ENCODE measurements at places on chromosomes 1 and 21.
A peak's percentile ranks its signal among the peaks of the same experiment; 100 is the strongest.

DNA sequence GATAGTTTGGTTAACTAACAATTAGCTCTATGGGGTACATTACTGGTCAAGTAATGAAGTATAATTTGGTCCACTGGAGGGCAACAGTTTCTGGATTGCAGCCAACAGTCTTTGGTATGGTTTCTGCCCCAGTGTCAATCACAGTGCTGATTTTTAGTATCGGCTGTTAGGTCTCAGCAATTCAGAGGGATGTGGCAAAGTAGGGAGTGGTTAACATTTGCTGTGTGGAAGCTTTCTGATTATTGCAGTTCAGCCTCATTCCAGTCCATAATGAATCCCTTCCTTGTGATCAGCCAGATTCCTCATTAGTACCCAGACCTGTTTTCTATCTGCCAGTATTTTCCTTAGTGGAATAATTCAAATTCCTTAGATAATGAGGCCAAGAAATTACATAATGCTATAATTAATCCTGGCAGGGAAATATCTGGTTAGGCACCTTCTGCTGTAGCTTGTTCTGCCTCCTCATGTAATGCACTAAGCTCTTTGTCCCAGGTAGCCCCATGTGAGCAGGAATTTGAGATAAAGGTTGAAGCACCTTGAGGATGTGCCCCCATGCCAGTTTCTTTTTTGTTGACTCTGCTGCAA is 14.0 kb downstream of the F3 start:
- H3K36me3 ChIP-seq: no peaks in the 10 kb centered on the region
- no peak for DNase-seq
- no peaks in the 10 kb centered on the region for H3K4me1 ChIP-seq
- H3K27ac ChIP-seq: no peak overlapping the region

DNA sequence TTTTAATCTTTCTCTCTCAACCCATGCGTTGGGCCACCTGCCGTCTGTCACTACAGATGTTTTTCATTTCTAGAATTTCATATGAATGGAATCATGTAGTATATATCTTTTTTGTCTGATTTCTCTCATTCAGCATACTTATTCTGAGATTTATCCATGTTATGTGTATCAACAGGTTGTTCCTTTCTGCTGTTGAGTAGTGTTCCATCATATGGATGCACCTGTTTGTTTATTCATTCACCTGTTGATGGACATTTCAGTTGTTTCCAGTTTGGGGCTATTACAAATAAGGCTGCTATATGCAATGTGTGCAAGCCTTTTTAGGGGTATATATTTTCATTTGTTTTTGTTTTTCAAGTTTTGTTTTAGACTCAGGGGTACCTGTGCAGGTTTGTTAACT is 9.4 kb upstream of the SLC41A1 start:
- no peaks in the 10 kb centered on the region for H3K27me3 ChIP-seq
- H3K4me3 ChIP-seq: no peak overlapping the region

DNA sequence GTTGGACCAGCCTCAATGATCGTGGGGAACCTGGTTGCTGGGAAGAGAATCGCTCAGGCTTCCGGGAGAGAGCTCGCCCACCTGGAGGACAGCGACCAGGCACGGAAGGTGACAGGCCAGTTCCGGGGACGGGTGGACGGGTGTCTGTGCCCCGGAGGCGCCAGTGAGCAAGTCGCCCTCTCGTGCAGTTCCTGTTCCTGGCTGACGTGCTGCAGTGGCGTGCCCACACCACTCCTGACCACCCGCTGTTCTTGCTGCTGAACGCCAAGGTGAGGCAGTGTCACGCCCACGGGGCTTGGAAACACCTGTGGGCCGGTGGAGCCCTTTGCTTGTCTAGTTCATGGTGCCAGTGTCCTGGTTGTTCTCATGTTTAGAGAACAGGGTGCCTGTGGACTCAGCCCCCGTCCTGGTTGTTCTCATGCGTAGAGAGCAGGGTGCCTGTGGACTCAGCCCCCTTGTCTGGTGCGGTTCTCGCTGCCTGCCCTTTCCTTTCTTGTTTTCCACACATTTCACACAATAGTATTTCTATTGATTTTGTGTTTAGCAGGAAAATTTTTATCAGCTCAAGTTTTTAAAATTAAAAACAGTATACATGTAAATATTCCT is 53.1 kb downstream of the S100B start:
- H3K27ac ChIP-seq: peak overlapping the region; percentile 76
- H3K4me1 ChIP-seq: peaks cover 41% of the 10 kb centered on the region
- H3K4me3 ChIP-seq: peak overlapping the region; percentile 60
- H3K27me3 ChIP-seq: no peaks in the 10 kb centered on the region
- peaks cover 16% of the 10 kb centered on the region for H3K36me3 ChIP-seq
- DNase-seq: peak; percentile 65

DNA sequence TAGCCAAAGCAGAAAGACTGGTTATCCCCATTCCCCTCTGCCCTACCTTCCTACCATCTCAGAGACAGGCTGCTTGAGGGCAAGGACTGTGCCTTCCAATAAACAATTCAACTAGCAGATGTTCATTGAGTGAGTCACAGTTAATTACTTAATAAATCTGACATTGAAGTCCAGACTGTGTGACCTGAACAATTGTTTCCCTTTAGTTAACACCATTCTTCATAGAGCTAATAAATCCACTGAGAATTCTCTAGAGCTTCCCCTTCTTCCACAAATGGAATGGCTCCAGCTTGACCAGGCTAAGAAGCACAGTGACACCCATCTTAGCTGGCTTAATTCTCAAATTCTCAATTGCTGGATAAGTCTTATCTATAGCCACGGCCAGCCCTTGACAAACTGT is 61.9 kb upstream of the GJA5 start:
- H3K4me3 ChIP-seq: no peak overlapping the region
- H3K4me1 ChIP-seq: no peaks in the 10 kb centered on the region
- no peak overlapping the region for H3K27ac ChIP-seq
- no peaks in the 10 kb centered on the region for H3K36me3 ChIP-seq
- no peak for DNase-seq
- no peaks in the 10 kb centered on the region for H3K27me3 ChIP-seq

DNA sequence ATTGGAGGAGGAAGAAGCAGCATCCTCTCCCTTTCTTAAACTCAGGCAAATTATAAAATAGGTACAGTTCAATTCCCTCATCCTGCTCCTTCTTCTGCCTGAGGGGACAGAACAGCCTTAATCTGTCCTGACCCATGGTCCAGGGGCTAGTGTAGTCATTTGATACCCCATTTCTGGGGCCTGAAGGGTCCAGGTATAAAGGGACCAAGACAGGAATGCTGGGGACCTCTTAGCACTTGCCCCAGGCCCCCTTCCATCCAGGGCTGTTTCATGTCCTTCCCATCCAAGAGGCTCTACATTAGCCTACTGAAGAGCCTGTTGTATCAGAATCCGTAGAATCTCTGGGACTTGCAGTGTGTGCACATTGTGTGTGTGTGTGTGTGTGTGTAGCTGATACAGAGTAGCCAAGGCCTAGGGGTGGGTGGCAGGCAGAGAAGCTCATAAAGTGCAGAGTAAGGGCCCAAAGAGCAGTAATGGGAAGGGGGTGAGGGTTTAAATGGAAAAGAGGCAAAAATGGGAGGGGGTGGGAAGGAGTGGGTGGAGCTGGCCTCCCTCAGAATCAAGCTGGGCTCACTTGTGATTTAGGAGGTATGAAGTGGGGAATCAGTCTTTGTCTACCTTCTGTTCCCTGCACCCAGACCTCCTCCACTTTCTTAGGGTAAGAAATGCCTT is 32.4 kb downstream of the RUNX1 start:
- no peaks in the 10 kb centered on the region for H3K27me3 ChIP-seq
- H3K27ac ChIP-seq: no peak overlapping the region
- peaks cover 87% of the 10 kb centered on the region for H3K4me1 ChIP-seq
- no peak for DNase-seq

DNA sequence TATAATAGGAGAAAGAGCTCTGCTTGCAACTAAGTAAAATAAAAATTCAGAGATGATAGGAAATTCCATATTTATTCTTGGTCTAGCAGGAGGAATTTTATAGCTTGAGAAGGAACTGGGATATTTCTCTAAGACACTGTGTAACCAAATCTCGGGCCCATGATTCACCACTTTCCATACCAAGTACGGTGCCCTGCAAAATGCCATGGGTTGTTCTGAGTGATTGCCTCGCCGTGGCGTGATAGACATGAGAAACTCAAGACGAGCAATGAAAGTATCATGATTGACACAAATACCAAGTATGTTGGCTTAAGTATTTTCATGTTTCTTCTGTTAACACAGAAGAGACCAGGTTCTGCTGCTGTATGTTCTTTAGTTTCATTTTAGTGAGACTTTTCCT is 167.2 kb downstream of the LMO4 start:
- H3K27me3 ChIP-seq: no peaks in the 10 kb centered on the region
- no peak for DNase-seq
- no peaks in the 10 kb centered on the region for H3K4me1 ChIP-seq
- H3K4me3 ChIP-seq: no peak overlapping the region

DNA sequence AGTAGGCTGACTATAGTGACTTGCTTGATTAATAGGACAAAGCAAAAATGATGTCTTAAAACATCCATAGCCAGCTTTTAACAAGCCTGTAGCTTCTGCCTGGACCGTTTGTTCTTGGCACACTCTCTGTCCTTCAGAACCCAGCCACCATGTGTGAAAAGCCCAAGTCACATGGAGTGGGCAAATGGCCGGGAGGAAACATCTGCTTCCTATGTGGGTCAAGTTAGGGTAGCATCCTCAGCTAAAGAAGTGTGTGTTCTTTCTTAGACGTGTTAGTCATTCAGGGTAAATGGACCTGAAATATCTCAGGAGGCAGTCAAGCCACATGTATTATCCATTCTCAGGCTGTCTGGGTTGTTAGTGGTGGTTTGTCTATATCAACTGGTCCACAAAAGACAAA is 23.4 kb downstream of the RD3 start:
- no peaks in the 10 kb centered on the region for H3K4me1 ChIP-seq
- DNase-seq: no peak
- H3K27ac ChIP-seq: no peak overlapping the region
- H3K27me3 ChIP-seq: peaks cover 2% of the 10 kb centered on the region

DNA sequence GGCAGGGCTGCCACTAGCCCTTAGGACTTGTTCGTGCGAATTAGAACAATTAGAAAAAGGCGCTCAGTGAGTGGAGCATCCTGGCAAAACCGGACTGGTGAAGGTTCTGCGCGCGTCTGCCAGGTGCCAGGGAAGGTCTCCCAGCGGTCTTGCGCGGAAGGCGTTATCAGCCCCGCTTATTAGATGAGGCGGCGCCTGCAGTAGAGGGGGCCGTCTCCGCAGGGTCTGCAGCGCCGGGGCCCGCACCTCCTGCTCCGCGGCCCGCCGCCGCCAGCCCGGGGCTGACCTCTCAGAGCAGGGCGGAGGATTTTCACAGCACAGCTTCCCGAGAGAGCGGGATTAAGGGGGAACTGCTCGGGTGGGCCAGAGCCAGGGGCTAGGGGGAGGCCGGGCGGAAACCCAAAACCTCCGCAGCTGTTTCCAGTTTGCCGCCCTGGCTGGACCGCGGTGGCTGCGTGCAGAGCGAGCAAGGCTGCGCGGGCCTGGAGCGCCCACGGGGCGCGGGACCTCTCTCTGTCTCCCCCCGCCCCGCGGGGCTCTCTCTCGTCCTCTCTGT is 155.2 kb downstream of the FOXD2 start:
- H3K36me3 ChIP-seq: no peaks in the 10 kb centered on the region
- peaks cover 17% of the 10 kb centered on the region for H3K27me3 ChIP-seq
- DNase-seq: no peak
- H3K4me3 ChIP-seq: no peak overlapping the region
- no peak overlapping the region for H3K27ac ChIP-seq
- no peaks in the 10 kb centered on the region for H3K4me1 ChIP-seq

DNA sequence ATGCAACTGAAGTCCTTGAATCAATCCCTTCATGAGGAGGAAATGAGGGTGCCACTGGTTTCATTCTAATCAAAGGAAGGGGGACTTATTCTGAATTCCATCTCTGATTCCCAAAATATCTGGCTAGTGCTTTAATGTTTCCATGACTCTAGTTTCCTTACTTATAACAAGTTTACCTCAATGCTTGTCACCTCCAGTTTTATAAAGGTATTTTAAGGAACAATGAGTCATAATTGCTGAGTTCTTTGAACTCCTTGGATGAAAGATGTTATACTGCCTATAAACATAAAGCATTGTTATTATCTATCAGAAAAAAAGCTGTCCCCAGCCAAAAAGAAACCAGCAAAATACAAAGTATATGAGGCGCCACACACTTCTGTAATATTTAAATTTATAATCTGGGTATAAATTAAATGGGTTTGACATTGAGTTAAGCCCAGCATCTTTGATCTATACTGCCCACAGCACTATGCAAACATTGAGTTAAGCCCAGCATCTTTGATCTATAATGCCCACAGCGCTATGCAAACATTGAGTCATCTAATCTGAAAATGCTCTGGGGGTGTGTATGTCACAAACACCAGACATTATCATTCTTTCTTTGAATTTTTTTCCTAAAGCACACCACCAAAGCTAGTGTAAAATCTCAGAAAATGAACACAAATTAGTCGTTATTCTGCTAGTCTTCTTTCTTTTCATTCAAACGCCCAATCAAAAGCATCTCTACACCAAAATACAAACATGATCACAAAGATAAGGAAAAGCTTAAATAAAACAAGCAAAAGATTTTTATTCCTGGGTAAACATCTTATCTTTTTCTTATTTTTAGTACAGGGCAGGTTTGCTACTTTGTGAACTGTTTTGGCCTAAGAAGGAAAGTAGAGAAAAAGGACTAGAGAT is 11.5 kb upstream of the CXADR start:
- no peak for DNase-seq
- no peak overlapping the region for H3K4me3 ChIP-seq
- no peak overlapping the region for H3K27ac ChIP-seq
- H3K36me3 ChIP-seq: no peaks in the 10 kb centered on the region

- H3K4me1 ChIP-seq: no peaks in the 10 kb centered on the region
- no peak for DNase-seq
- H3K27me3 ChIP-seq: peaks cover 3% of the 10 kb centered on the region
- no peak overlapping the region for H3K4me3 ChIP-seq
- no peak overlapping the region for H3K27ac ChIP-seq
- H3K36me3 ChIP-seq: no peaks in the 10 kb centered on the region
These were observed 33.5 kb upstream of the AKT3 start for GRCh38 chr1:243883551-243883950.

DNA sequence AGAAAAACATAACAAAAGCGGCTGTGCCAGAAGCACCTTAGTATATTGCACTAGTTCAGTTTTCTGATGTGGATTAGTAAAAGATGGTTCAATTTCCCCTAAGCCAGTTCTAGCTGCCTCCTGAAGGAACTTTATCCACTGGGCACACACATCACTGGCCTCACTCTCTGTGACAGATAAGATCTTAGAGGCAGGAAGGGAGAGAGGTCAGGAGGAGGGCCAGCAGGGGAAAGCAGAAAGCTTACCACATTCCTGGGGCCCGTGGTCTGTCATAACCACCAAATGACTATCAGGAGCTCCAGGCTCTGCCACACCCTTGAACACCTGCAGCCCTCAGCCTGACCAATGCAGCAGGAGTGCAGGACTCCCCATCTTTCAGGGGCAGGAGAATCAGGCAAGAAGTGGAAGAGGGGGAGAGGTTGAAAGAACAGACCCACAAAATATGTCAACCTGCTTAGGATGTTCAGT is 37.8 kb downstream of the LRRC71 start:
- peaks cover 15% of the 10 kb centered on the region for H3K4me1 ChIP-seq
- no peaks in the 10 kb centered on the region for H3K27me3 ChIP-seq
- DNase-seq: no peak
- H3K4me3 ChIP-seq: no peak overlapping the region

All from activated naive CD4-positive, alpha-beta T cell treated with anti-CD3 and anti-CD28 coated beads for 36 hours (primary cell).